ENCODE measurements at places on chromosomes 12 and 14.

DNA sequence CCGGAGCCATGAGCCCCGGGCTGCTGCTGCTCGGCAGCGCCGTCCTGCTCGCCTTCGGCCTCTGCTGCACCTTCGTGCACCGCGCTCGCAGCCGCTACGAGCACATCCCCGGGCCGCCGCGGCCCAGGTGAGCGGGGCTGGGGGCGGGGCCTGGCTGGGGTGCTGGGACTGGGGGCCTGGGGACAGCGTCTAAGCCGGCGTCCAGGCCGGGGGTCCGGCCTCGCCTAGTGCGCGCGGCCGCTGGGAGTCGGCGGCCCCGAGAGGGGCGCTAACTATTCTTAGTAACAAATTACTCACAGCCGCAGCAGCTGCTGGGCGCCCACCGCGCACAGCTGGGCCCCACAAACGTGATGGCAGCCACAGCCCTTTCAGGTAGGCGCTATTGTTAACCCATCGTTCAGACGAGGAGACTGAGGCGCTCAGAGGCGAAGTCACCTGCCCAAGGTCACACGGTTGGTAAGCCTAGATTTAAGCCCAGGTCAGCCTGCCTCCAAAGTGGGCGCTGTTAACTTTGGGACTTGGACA is 374 bp downstream of the CYP46A1 start:
- DNase-seq = no peak

DNA sequence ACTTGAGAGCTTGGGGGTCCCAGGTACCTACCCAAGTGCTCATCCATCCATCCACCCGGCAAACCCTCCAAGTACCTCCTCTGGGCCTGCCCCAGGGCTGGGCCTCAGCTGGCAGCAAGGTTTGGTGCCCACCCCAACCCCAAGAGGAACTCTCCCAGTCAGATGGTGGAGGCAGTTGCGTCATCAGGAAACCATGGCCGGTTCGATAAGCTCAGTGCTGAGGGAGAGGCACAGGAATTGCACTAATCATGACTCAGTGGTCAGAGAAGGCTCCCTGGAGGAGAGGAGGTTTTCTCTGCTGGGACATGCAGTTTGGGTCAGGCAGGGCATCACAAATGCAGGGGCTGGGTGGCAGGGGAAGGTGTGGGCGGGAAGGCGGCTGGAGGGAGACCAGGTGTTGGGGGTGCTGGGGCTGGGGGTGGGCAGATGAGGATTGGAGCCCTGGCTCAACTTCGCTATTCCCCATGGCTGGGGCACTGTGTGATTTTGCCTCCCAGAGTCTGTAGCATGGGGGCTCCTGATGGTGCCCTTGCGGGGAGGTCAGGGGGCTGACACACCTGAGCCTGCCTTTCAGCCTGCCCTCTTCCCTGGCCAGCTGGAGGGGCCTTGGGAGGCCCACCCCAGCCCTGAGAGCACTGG is 32.2 kb downstream of the SH2B3 start:
- no peak for DNase-seq

DNA sequence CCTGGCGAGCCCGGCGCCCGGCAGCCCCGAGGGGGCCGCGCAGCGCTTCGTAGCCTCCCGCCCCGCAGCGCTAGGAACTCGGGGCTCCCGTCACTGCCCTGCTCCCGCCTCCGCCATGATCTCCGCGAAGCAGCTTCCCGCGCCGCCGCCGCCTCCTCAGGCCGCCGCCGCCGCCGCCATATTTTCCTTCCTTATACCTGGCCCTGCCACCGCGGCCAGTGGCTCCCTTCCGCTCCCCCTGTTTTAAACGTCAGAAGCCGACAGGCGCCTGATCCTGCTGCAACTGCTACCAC is 286 bp downstream of the PPP4R3A start:
- DNase-seq = no peak

DNA sequence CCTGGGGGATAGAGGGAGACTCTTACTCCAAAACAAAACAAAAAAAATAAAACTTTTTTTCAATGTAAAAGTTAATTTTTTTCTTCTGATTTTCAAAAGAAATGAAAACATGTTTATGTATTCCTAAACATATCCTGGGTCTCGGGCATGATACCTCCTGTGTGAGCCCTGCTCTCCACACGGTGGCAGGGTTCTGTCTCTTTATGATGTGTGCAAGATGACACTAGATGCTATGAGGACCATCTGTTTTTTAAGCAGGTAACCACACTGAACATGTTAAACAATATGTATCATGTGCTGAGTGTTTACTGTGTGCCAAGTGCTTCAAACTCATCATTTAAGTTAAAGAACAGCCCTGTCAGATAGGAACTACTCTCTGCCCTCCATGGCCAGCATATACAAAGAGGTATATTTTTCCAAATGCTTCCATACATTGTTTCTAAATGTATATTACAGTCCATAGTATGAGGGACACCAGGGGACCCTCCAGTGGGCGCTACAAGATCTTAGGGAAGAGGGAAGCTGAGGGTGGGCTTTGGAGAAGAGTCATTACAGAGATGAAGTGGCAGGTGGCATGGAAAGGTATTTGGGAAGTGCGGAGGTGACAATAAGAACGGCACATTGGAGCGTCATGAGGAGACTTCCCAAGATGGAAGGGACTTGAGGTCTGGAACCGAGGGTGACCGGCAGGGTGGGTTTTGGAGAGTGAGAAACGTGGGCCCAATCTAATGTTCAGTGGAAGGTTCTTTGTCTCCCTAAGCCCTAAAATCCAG is 28.5 kb downstream of the FOS start:
- no peak for DNase-seq

GRCh38 chr14:102951799-102952198 is 29.3 kb downstream of the AMN start:
- no peak for DNase-seq

- no peak for DNase-seq
These were observed 22.9 kb downstream of the SYNE3 start for GRCh38 chr14:95493503-95493902.

All from amygdala (tissue), 56 donors.